ENCODE measurements at places on chromosomes 1 and 21.

DNA sequence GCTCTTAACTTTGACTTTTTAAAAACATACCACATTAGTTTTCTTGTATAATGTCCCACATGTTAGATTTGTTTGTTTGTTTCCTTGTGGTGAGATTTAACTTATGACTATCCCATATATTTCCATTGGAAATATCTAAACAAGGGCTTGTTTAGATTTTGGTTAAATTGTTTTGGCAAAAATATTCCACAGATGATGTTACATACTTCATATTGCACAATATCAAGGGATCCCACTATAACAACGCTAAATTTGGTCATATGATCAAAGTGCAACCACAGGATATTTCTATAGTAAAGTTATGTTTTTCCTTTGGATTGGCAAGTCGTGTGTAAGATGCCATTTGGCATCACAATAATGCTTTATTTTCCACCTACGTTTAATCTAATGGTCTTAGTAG is 396.7 kb downstream of the TGFB2 start:
- H3K36me3 ChIP-seq, result peaks cover 3% of the 10 kb centered on the region
- no peaks in the 10 kb centered on the region for H3K4me1 ChIP-seq
- no peak for DNase-seq
- peaks cover 5% of the 10 kb centered on the region for H3K27me3 ChIP-seq
- no peak overlapping the region for H3K4me3 ChIP-seq

GRCh38 chr1:48793863-48794262 is 17.2 kb upstream of the BEND5 start:
- H3K27ac ChIP-seq, result peak overlapping the region; percentile 96
- peak overlapping the region; percentile 35 for H3K4me3 ChIP-seq
- DNase-seq, result peak; percentile 78
- no peaks in the 10 kb centered on the region for H3K27me3 ChIP-seq

DNA sequence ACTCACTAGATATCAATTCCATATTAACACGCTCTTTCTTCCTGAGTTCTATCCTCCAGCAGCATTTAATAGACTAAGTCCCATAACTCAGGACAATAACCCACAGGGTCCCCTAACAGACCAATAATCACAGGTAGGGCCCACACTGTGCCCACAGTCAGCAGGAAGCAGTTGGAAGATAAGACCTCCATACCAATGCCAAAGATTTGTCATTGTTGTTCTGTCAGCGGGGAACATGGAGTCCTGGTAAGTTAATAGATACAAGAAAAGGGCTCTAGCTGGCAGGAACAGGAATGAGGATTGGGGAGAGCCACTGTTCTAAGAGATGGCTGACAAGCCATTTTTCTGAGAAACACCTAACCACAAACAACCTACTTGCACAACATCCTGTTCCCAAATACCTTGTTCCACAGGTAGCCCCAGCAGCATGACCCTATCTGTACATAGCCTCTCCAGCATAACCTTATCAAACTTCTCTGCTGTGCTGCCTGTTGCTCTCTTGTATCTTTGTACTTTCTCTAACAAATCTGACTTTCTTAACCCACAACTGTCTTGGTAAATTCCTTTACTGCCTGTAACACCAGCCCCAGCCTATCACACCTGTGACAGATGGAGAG is 142.0 kb upstream of the KCNJ15 start:
- H3K4me3 ChIP-seq, result no peak overlapping the region
- H3K4me1 ChIP-seq, result no peaks in the 10 kb centered on the region
- H3K27me3 ChIP-seq, result no peaks in the 10 kb centered on the region
- DNase-seq, result no peak
- H3K27ac ChIP-seq, result no peak overlapping the region
- no peaks in the 10 kb centered on the region for H3K36me3 ChIP-seq

DNA sequence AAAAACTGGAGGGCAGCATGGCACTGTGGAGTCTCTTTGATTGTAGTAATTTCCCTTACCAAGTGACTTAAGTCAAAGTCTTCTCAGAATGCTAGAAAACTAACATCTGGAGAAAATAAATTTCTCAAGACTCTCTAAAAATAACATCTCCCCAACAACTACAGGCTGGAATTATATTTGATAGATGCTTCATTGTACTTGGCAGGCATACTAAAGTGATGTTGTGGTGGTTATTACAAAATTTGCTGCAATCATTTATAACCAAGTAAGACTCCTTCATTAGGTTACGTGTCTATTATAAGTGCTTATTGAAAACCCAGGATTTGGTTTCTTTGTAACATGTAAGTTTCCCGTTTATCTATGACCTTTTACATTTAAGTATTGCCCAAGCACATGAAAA is 132.9 kb upstream of the NRIP1 start:
- H3K27me3 ChIP-seq, result no peaks in the 10 kb centered on the region
- H3K27ac ChIP-seq, result no peak overlapping the region
- no peaks in the 10 kb centered on the region for H3K36me3 ChIP-seq
- no peaks in the 10 kb centered on the region for H3K4me1 ChIP-seq

- DNase-seq, result no peak
- no peaks in the 10 kb centered on the region for H3K36me3 ChIP-seq
- H3K27me3 ChIP-seq, result peaks cover 24% of the 10 kb centered on the region
- no peak overlapping the region for H3K4me3 ChIP-seq
- no peak overlapping the region for H3K27ac ChIP-seq
These were observed 53.8 kb upstream of the SGIP1 start for GRCh38 chr1:66480162-66480561.

DNA sequence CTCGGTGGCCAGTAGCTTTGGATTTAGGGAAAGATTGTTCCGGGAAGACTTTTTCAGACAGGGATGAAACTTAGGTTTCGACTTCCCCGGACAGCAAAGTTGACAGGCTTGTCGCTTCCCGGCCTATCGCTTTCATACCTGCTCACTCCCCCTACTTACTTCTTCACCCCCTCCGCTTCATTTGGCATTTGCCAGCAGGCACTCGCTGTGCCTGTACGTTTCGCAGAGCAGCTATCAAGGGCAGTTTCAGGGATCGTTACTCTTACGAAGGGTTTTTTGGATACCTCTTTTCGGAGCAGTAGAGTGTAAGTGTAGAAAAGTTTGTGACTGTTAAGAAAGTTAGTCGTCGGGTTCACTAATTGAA is 393 bp downstream of the BLZF1 start:
- peak; percentile 4 for DNase-seq
- peaks cover 4% of the 10 kb centered on the region for H3K36me3 ChIP-seq
- H3K27ac ChIP-seq, result no peak overlapping the region
- no peaks in the 10 kb centered on the region for H3K27me3 ChIP-seq

GRCh38 chr1:201283836-201284553 is 689 bp downstream of the PKP1 start:
- peaks cover 58% of the 10 kb centered on the region for H3K27me3 ChIP-seq
- H3K36me3 ChIP-seq, result no peaks in the 10 kb centered on the region
- no peak for DNase-seq

DNA sequence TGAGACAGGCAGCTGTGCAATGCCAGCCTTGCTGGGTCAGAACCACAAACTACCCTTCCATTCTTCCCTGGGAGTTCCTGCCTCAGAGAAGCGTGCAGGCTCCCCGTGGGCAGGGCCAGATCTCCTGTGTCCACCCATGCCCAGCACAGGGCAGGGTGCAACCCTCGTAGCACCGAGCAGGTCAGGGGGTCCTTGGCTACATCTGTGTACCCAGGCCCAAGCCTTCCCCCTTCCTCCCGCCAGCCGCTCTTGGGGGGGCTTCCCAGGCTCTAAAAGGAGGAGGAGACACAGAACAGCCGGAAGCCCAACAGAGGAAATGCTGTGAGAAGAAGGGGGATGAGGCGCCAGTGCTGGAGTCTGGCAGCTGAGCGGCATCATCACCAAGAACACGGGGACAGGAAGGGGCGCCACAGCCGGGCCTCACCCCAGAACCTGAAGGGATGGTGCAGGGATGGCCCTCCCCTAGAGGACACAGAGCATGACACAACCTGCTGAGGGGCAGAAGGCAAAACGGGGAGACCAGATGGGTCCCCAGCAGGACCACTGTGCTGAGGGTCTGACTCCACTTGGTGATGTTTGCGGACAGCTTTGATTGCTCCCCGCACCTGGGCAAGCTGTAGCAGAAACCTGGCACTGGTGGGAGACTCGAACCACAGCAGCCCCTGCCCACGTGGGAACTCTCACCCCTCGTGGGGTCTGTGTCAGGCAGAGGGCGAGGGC is 233.2 kb downstream of the NPHP4 start:
- peaks cover 5% of the 10 kb centered on the region for H3K36me3 ChIP-seq
- no peaks in the 10 kb centered on the region for H3K4me1 ChIP-seq
- no peak overlapping the region for H3K4me3 ChIP-seq
- no peak for DNase-seq

DNA sequence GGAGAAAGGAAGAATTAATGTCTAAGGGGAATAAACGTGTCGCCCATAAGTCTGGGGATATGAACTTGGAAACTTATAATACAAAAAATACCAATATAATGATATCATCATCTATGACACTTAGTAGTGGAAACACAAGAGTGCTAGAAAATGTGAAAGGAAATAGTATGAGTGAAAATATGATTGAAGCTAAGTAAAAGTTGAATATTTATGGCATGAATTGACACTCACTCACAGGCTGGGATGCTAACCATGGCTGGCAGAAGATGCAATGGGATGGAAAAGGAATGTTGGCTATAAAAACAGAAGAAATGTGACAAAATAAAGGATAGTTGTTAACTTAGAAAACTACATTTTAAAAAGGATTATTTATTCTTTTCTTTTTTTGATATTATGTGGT is 120.1 kb downstream of the XPR1 start:
- H3K4me3 ChIP-seq, result no peak overlapping the region
- DNase-seq, result no peak
- no peak overlapping the region for H3K27ac ChIP-seq
- H3K4me1 ChIP-seq, result peaks cover 5% of the 10 kb centered on the region
- no peaks in the 10 kb centered on the region for H3K27me3 ChIP-seq

GRCh38 chr1:32406629-32407111 is 12.4 kb upstream of the BSDC1 start:
- H3K27me3 ChIP-seq, result no peaks in the 10 kb centered on the region
- no peaks in the 10 kb centered on the region for H3K36me3 ChIP-seq
- DNase-seq, result no peak
- no peak overlapping the region for H3K27ac ChIP-seq
- H3K4me3 ChIP-seq, result no peak overlapping the region

DNA sequence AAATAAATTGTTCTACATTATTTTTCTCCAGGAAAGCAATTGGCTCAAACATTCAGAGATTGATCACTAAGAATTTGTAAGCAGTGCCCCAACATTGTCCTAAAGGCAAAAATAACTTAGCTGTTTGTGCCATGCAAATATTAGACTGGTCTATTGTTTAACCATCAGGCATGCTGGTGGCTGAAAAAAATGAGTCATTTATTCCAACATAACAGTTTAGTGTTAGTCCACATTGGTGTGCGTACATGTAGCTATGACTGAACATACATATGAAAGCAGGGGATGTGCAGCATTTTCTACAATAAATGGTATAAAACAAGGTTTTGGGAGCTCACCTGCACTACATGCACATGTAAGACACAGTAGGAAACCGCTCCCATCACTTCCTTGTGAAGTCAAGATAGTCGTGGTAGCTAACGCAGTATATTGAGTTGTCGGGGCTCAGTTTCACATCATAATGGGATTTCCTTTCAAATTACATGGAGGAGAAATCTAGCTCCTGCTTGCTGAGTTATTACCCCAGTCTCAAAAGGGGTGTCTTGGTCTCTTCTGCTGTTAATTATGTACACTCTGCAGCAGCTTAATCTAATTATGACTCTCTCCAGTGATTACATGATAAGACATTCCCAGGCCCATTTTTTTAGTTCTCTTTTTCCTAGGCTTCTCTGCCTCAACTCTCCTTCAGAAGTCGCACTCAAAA is 199.4 kb downstream of the LYPLAL1 start:
- H3K27me3 ChIP-seq, result no peaks in the 10 kb centered on the region
- no peak overlapping the region for H3K4me3 ChIP-seq
- no peak for DNase-seq
- H3K36me3 ChIP-seq, result no peaks in the 10 kb centered on the region
- no peak overlapping the region for H3K27ac ChIP-seq
- no peaks in the 10 kb centered on the region for H3K4me1 ChIP-seq

GRCh38 chr1:106536741-106537140 is 519.7 kb upstream of the PRMT6 start:
- H3K27ac ChIP-seq, result no peak overlapping the region
- no peaks in the 10 kb centered on the region for H3K27me3 ChIP-seq

GRCh38 chr1:205930195-205930577 is 13.1 kb downstream of the SLC26A9 start:
- H3K27me3 ChIP-seq, result no peaks in the 10 kb centered on the region
- no peaks in the 10 kb centered on the region for H3K36me3 ChIP-seq
- no peaks in the 10 kb centered on the region for H3K4me1 ChIP-seq
- DNase-seq, result no peak

- peak overlapping the region; percentile 45 for H3K4me3 ChIP-seq
- peaks cover 48% of the 10 kb centered on the region for H3K4me1 ChIP-seq
- DNase-seq, result no peak
- H3K27ac ChIP-seq, result peak overlapping the region; percentile 79
- H3K27me3 ChIP-seq, result no peaks in the 10 kb centered on the region
- peaks cover 41% of the 10 kb centered on the region for H3K36me3 ChIP-seq
These were observed 10.7 kb downstream of the MR1 start for GRCh38 chr1:181044449-181044966.

DNA sequence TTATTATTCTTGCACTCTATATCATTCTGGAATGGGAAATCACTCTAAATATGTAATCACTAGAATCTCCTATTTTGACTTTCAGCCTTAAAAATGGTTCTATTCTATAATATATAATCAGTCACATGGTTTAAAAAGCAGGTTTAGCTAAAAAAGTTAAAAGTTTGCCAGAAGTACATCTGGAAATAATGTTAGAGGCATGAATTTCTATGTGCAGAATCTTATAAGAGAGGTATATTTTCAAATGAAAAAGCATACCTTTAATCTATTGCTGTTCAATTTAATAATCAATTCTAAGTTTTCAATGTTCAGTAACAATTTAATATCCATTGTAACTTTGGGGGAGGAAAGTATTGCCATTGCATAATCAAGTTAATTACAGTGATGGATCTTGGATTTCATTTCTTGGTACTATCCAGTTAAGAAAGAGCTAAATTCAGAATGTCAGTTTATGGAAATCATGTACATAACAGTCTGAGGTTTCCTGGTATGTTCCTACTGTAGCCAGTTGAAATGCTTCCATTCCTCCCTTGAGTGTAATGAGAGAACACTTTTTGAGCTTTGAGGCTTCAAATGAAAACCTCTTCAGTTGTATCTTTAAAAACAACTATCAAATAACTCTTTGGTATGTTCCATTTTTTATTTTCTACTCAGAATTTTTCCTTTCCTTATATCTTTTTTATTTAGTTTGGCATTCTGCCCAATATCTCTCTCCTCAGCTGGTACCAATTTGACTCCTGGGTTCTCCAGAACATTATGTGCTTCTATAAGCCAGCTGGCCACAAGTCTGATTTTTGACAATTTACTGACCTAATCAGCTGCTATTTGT is 175.7 kb upstream of the COL11A1 start:
- no peaks in the 10 kb centered on the region for H3K4me1 ChIP-seq
- DNase-seq, result no peak
- H3K27me3 ChIP-seq, result no peaks in the 10 kb centered on the region
- H3K36me3 ChIP-seq, result no peaks in the 10 kb centered on the region
- no peak overlapping the region for H3K4me3 ChIP-seq
- H3K27ac ChIP-seq, result no peak overlapping the region
